NAMALWA (cell line): ENCODE measurements at places on chromosomes 13 and 19.

DNA sequence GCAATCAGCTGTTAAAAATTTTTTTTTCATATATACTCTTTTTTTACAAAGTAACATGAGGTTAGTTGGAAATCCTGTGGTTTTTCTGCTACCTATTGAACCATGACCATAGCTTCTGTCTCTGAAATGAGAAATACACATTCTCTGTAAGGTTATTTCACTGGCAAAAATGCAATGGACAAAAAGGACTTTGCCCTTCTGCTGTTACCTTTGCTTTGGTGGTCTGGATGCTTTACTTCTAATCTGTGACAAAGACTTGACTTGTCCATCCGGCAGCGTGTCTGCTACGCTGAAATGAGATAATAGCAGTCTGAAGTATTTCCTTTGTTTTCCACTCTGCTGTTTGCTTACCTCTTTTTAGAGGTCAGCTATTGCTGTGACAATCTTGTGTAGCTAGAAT lies 412.8 kb downstream of the SLITRK6 start:
- DNase-seq: peak; percentile 56

GRCh38 chr19:17830567-17831418 lies 9.5 kb upstream of the INSL3 start:
- peak; percentile 90 for DNase-seq

GRCh38 chr13:44762911-44763310 lies 186.8 kb upstream of the TSC22D1 start:
- DNase-seq: no peak

- DNase-seq: no peak
Measured at GRCh38 chr13:29125934-29126424, 305.8 kb downstream of the MTUS2 start.

GRCh38 chr13:37906880-37907279 lies 37.3 kb upstream of the TRPC4 start:
- DNase-seq: no peak

- peak; percentile 91 for DNase-seq
Measured at GRCh38 chr13:33723772-33724435, 94.0 kb upstream of the RFC3 start.

DNA sequence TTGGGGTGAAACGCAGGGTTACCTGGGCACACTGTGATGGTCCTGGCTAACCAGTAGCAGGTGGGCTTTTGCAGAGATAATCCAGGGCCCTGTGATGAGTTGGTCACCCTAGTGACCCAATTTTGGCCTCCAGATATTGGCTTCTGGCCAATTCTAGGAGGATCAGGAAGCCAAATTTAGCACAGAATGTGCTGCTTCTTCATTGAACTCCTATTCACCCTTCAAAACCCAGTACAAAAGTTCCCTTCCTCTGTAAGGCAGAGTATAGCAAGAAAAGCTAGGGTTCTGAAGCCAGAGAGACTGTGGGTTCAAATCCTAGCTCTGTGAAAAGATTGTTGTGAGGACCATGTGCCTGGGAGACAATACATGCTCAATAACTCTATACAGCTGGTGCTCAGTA lies 70.8 kb downstream of the INSR start:
- no peak for DNase-seq

GRCh38 chr13:73599232-73600128 lies 534.7 kb downstream of the KLF12 start:
- DNase-seq: no peak

- no peak for DNase-seq
Measured at GRCh38 chr19:45528744-45529419, 21.6 kb downstream of the VASP start.

DNA sequence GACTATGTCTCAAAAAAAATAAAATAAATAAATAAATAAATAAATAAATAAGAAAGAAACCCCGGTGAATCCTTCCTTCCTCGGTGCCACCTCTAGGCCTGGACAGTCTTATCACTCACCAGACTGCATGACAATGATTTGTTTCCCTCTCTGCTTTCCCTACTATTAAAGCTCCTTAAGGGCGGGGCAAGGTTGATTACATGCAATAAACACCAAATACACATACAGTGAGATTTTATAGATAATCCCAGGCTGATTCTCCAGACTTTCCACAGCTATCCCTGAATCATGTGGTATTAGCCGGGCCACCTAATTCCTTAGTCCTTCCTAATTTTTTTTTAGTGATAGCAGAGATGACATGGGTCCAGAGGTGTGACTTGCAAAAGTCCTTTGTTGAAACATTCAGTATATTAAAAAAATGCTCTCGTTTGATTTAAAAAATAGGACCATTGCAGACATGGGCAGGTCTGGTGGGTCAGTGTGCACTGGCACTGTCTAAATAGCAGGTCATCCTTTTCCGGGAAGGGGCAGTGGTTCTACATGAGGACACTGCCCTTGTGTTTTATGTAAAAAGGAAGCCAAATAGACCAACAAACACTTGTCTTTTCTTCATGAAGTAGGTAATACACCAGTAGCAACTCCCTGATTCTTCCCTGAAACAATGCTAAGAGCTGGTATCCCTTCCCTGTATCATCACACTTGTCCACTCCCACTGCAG lies 14.5 kb downstream of the EBPL start:
- no peak for DNase-seq

DNA sequence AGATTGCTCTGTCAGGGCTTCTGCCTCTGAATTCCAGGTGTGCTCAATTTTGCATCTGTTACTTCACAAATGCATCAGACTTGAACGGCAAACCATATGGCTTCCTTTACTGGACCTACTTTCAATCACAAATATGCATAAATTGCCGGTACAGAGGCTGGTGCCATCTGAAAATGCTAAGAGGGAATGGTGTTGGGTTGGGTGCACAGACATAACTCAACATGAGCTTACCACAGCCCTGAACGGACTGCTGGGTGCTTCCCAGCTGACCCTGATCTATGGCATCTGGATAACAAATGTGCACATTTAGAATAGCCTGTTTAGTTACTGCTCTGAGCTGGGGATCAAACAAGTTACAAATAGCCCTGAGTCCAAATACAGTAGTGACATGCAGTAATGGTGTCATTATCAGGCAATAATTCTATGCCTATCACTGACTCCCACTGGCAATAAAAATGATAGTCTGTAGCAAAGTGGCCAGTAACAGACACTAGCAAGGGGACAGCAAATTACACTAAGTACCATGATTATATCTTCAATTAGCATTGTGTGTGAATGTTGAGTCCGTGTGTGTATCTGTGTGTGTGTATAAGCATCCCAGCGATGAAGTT lies 927.3 kb downstream of the DIAPH3 start:
- no peak for DNase-seq

DNA sequence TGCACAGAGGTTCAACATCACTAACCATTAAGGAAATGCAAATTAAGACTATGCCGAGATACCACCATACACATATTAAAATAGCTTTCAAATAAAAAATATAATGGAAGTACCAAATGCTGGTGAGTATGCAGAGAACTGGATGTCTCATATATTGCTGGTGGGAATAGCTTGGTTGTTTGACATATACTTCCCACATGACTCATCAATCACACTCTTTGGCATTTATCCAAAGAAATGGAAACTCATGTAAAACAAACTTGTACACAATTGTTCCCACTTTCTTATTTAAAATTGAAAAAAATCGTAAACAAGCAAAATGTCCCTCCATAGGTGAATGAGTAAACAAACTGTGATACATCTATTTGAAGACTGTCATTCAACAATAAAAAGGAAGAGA lies 982.6 kb upstream of the ATXN8OS start:
- no peak for DNase-seq

GRCh38 chr13:79989217-79989661 lies 351.7 kb downstream of the SPRY2 start:
- DNase-seq: no peak

DNA sequence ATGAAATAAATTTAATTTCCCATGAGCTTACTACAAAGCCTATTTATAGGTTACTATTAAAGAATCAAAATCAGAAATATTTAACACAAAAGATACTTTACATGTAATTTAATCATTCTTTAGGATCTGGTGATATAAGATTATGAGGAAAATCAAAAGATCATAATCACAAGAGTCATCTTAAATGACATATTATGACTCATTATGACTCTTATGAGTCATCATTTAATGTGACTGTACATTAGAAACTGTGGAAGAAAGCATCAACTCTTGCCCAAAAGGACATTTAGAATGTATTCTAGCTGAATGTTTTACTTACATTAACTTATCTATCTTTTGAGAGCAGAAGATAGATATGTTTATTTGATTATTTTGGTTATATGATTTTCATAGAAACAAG lies 458.6 kb downstream of the DCT start:
- no peak for DNase-seq

DNA sequence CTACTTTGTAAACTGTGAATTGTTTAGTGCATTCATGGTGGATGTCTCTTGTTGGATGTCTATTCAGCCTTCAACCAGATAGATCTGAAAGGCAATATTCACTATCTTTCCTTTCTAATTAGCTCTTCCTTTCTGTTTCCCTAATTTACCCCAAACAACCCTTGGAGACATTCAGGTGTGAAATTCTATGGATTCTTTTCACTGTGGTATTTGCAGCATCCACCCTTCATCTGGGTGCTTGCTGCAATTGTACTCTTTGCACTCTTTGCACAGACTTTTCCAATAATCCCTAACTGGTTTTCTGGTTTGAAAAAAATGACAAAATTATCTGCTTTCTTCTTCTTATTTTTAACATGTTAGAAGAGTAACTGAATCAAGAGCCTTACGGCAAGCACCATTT lies 56.5 kb downstream of the KL start:
- DNase-seq: no peak

GRCh38 chr13:34257966-34258365 lies 440.0 kb downstream of the RFC3 start:
- peak; percentile 68 for DNase-seq

- DNase-seq: no peak
Measured at GRCh38 chr13:111336666-111337065, 16.2 kb downstream of the TEX29 start.

- peak; percentile 36 for DNase-seq
Measured at GRCh38 chr19:3698974-3699740, 1.1 kb downstream of the PIP5K1C start.

DNA sequence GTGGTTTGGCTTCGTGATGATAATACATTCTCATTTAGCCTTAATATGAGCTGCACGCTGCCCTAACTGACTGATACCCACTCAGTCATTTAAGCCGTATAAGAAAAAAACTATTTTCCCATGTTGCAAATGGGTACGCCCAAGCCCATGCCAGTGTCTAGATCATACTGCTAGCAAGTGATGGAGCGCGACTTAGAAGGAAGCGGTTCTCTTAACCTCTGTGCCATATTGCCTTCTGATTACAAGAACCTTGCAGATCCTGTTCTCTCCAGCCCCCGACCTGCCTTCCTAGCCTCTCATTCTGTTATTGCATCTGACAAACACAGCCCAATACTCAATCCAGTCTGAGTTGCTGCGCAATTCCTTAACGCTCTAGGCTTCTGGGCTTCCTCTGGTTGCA lies 603 bp downstream of the GPALPP1 start:
- DNase-seq: peak; percentile 34

DNA sequence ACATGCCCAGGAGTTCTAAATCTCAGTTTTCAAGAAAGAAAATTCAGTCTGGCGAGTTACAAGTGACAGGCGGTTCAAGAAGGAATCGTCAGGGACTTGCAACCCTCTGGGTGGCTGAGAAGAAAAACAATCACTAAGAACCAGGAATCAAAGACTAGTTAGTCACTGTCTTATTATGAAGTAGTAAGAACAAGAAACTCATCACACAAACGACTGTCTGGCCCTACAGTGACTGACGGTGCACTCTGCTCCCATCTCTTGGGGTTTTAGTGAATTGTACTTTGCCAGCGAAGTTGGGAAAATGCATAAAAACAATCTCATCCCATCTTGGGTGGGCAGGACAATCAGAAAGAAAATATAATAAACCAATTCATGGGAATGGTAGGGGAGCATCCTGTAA lies 63.7 kb upstream of the SACS start:
- DNase-seq: no peak

GRCh38 chr13:84654654-84655275 lies 772.5 kb upstream of the SLITRK1 start:
- no peak for DNase-seq
